ENCODE measurements at places on chromosomes 7 and 10.

DNA sequence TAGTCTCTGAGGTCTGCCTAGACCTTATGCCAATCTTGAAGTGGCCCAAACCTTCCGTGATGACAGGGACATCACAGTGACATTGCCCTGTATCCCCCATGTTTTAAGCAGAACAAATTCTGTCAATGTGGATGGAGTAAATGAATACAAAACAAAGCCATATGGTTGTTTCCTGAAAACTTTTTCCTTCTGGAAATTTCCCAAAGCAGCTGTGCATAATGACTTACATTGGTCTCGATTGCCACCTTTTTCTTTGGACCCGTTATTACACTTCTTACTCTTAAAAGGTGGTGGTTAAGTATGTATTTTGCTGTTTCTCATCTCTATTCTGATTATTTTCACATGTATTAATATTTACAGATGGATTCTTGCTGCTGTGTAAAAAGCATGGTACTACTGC is 411.2 kb upstream of the KLF6 start:
- H3K4me1 ChIP-seq, result peaks cover 24% of the 10 kb centered on the region
- H3K27me3 ChIP-seq, result no peaks in the 10 kb centered on the region
- no peaks in the 10 kb centered on the region for H3K36me3 ChIP-seq
- H3K27ac ChIP-seq, result peak overlapping the region; percentile 94

GRCh38 chr7:50785346-50785745 is 2.6 kb upstream of the GRB10 start:
- H3K4me3 ChIP-seq, result no peak overlapping the region
- H3K27ac ChIP-seq, result no peak overlapping the region
- H3K4me1 ChIP-seq, result no peaks in the 10 kb centered on the region
- H3K36me3 ChIP-seq, result no peaks in the 10 kb centered on the region
- H3K27me3 ChIP-seq, result peaks cover 42% of the 10 kb centered on the region

DNA sequence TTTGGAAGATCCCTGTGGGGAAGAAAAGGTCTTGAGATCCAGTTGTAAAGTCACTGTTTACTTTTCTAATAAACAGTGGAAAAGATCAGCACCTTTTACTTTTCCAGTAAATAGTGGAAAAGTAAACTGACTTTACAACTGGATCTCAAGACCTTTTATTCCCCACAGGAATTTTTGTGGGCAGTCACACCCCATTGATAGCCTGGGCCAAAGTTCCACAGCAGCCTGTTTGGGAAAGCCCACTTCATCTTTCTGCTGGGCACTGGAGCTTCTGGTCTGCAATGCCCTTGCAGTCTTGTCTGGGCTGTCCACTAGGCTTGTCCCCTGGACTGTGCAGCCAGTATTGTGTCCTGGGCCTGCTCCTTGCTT is 50.2 kb downstream of the ADCY1 start:
- H3K36me3 ChIP-seq, result no peaks in the 10 kb centered on the region
- no peaks in the 10 kb centered on the region for H3K27me3 ChIP-seq
- H3K4me1 ChIP-seq, result no peaks in the 10 kb centered on the region
- DNase-seq, result no peak
- no peak overlapping the region for H3K27ac ChIP-seq
- H3K4me3 ChIP-seq, result no peak overlapping the region

DNA sequence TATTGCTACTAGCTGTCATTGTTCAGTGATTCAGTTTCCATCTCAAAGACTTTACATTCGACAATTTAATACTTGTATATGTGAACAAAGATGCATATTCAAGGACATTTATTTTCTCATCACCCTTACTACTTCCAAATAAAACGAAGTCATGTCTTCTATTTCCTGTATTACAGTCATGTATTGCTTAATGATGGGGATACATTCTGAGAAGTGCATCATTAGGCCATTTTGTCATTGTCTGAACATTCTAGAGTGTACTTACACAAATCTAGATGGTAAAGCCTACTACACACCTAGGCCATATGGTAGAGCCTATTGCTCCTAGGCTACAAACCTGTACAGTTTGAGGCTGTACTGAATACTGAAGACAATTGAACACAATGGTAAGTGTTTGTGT is 6.5 kb downstream of the C10orf95 start:
- no peak for DNase-seq
- no peaks in the 10 kb centered on the region for H3K36me3 ChIP-seq

DNA sequence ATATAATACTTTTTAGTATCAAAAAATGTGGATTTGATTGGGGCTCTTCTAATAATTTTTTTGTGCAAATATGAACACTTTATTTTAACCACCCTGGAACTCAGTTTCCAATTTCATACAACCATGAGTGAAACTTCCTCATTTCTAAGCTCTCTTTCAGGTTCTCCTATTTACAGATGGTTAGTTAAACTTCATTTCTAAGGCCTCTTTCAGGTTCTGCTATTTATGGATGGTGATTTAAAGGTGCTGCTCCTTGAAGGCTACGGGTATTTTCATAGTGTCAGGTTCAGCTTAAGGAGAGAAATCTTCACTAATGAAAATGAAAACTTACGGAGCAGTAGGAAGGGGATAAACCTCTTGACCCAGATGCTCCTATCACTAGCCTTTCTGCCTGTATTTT is 568.3 kb downstream of the KIF20B start:
- H3K4me3 ChIP-seq, result no peak overlapping the region
- no peak for DNase-seq
- no peaks in the 10 kb centered on the region for H3K4me1 ChIP-seq
- no peak overlapping the region for H3K27ac ChIP-seq

DNA sequence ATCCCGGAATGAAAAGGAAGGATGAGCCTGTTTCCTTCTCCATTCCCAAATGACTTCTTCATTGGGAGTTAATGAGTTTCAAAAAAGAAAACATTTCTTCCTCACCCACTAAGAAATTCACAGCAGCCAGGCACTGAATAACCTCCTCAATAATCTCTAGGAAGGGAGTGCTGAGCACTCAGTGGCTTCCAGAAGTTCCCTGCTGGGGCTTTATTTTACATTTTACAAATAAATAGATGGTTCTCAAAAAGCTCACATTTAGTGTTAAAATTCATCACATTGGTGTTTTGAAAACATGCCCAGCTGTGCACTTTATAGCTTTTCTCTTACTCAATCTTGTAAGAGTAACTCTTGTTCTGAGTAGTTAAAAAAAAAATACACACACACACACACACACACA is 148.9 kb upstream of the PFKP start:
- no peaks in the 10 kb centered on the region for H3K36me3 ChIP-seq
- no peak overlapping the region for H3K4me3 ChIP-seq
- H3K27ac ChIP-seq, result no peak overlapping the region

- H3K36me3 ChIP-seq, result no peaks in the 10 kb centered on the region
- no peaks in the 10 kb centered on the region for H3K4me1 ChIP-seq
- H3K4me3 ChIP-seq, result no peak overlapping the region
- no peaks in the 10 kb centered on the region for H3K27me3 ChIP-seq
Observed at GRCh38 chr7:86320341-86320740, 323.4 kb upstream of the GRM3 start.

DNA sequence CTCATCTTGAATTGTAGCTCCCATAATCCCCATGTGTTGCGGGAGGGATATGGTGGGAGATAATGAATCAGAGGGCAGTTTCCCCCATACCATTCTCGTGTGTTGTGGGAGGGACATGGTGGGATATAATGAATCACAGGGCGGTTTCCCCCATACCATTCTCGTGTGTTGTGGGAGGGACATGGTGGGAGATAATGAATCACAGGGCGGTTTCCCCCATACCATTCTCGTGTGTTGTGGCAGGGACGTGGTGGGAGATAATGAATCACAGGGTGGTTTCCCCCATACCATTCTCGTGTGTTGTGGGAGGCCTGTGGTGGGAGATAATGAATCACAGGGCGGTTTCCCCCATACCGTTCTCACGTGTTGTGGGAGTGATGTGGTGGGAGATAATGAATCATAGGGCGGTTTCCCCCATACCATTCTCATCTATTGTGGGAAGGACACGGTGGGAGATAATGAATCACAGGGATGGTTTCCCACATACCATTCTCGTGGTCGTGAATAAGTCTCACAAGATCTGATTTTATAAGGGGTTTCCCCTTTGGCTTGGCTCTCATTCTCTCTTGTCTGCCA is 271.0 kb downstream of the MAD1L1 start:
- H3K36me3 ChIP-seq, result no peaks in the 10 kb centered on the region
- no peaks in the 10 kb centered on the region for H3K27me3 ChIP-seq
- no peak overlapping the region for H3K27ac ChIP-seq
- H3K4me1 ChIP-seq, result no peaks in the 10 kb centered on the region
- H3K4me3 ChIP-seq, result no peak overlapping the region

GRCh38 chr10:70206762-70207161 is 26.5 kb downstream of the PPA1 start:
- H3K36me3 ChIP-seq, result peaks cover 43% of the 10 kb centered on the region
- no peaks in the 10 kb centered on the region for H3K4me1 ChIP-seq

- H3K27ac ChIP-seq, result no peak overlapping the region
- no peak for DNase-seq
- H3K4me3 ChIP-seq, result no peak overlapping the region
- no peaks in the 10 kb centered on the region for H3K36me3 ChIP-seq
Observed at GRCh38 chr7:112080978-112081377, 125.2 kb downstream of the DOCK4 start.

DNA sequence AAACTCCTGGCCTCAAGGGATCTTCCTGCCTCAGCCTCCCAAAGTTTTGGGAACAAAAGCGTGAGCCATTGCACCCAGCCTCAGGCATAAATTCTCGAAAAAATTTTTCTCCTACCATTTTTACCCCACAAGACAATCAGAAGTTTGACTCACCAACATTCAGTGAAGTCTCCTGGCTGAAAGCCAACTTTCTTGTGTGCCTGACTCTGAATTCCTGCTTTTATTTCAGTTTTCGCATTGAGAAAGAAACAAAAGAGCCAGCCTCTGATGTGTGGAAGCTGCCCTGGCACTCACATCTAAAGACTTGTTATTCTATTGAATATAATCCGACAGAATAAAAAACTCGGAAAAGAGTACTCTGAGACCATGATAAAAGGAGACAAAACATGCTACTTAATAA is 402.9 kb downstream of the MAGI2 start:
- H3K4me1 ChIP-seq, result no peaks in the 10 kb centered on the region
- no peak overlapping the region for H3K27ac ChIP-seq
- no peak overlapping the region for H3K4me3 ChIP-seq
- H3K27me3 ChIP-seq, result no peaks in the 10 kb centered on the region

- H3K27ac ChIP-seq, result no peak overlapping the region
- H3K36me3 ChIP-seq, result no peaks in the 10 kb centered on the region
Observed at GRCh38 chr10:8114741-8115617, 60.5 kb downstream of the GATA3 start.

- no peaks in the 10 kb centered on the region for H3K36me3 ChIP-seq
- peaks cover 2% of the 10 kb centered on the region for H3K27me3 ChIP-seq
- H3K4me3 ChIP-seq, result no peak overlapping the region
- H3K4me1 ChIP-seq, result peaks cover 2% of the 10 kb centered on the region
Observed at GRCh38 chr10:102402512-102402896, 7.0 kb downstream of the NFKB2 start.

DNA sequence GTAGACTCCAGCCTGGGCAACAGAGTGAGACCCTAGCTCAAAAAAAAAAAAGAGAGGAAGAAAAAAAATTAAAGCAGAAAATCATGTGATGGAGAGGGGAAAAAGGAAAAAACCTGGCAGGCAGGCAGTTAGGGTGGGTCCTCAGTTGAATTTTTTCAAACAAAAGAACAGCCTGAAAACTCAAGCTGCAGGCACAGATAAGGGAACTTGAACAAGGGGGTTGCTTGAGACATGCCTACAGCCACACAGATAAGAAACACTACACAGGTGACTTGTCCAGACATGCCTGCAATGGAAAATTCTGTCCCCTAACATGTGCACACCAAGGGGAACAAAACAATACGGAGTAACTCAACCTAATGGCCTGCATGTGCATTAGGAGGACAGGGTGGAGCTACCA is 19.2 kb downstream of the VIM start:
- no peaks in the 10 kb centered on the region for H3K4me1 ChIP-seq
- no peak for DNase-seq
- no peaks in the 10 kb centered on the region for H3K27me3 ChIP-seq
- H3K4me3 ChIP-seq, result no peak overlapping the region
- no peaks in the 10 kb centered on the region for H3K36me3 ChIP-seq

- no peak overlapping the region for H3K27ac ChIP-seq
- no peaks in the 10 kb centered on the region for H3K27me3 ChIP-seq
- peaks cover 10% of the 10 kb centered on the region for H3K4me1 ChIP-seq
- no peak for DNase-seq
- H3K4me3 ChIP-seq, result no peak overlapping the region
Observed at GRCh38 chr10:79418274-79418673, 27.1 kb downstream of the ZCCHC24 start.

DNA sequence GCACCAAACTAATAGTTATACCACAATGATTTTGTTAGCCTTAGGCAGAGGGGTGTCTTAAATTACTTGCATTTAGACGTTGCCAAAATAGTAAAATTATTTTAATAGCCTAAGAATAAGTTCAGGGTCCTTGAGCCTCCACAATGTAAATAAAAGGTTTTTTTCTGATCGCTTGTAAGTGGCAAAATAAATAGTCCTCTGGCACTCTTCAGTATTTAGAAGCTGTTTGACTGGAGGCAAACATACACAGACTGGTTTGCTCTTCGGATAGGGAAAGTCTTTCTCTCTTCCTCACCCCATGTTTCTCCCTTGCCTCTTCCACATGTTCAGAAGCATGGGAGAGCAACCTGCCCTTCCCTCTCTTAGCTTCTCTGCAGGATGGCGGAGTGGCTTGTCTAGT is 49.5 kb upstream of the FAM180A start:
- no peak for DNase-seq
- H3K27ac ChIP-seq, result no peak overlapping the region
- H3K4me3 ChIP-seq, result no peak overlapping the region
- H3K36me3 ChIP-seq, result no peaks in the 10 kb centered on the region

DNA sequence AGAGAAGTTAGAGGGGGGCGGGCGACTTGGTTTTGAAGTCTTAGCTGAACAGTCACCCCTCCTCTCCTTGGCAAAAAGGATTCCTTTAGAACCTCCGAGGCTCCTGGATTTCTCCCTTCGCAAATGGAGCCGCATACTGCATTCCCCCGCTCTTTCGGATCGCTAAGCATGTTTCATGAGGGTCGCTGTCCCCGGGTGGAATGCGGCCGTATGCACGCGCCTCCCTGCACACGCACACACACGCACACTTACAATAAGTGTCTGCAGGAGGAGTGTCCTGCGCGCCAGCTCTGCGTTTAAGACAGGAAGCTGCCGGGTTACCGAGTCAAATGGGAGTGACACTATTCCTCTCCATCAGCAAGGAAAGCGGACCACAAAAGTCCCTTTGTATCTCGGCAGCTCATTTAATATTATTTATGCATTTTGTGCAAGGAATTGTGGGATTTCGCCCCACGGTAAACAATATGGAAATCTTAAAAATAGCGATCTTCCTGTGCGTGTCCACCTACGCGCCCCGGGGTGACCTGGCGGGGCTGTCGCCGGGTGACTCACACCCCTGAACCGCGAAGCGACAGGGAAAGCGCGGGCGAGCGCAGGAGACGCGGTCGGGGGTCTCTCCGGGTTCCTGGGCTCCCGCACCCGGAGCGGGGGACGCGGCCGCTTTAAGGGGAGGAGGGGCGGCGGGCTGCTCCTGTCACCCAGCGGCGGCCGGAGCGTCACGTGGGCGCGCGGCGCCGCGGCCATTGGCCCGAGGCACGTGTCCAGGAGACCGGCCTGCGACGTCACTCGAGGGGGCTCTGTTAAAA is 988 bp upstream of the EN2 start:
- peak overlapping the region; percentile 50 for H3K4me3 ChIP-seq
- no peak overlapping the region for H3K27ac ChIP-seq
- H3K4me1 ChIP-seq, result no peaks in the 10 kb centered on the region
- H3K27me3 ChIP-seq, result peaks cover 97% of the 10 kb centered on the region

GRCh38 chr7:150901160-150902035 is 49.1 kb downstream of the AOC1 start:
- H3K36me3 ChIP-seq, result no peaks in the 10 kb centered on the region
- H3K4me3 ChIP-seq, result no peak overlapping the region
- no peak for DNase-seq
- H3K27ac ChIP-seq, result no peak overlapping the region
